Renal cortex interstitium (tissue), 15 donors: ENCODE measurements at places on chromosomes 5 and 9.

GRCh38 chr5:101531026-101531425 lies 627.9 kb upstream of the ST8SIA4 start:
- no peak for DNase-seq

GRCh38 chr9:124747065-124747464 lies 24.0 kb downstream of the NR6A1 start:
- DNase-seq, result no peak

DNA sequence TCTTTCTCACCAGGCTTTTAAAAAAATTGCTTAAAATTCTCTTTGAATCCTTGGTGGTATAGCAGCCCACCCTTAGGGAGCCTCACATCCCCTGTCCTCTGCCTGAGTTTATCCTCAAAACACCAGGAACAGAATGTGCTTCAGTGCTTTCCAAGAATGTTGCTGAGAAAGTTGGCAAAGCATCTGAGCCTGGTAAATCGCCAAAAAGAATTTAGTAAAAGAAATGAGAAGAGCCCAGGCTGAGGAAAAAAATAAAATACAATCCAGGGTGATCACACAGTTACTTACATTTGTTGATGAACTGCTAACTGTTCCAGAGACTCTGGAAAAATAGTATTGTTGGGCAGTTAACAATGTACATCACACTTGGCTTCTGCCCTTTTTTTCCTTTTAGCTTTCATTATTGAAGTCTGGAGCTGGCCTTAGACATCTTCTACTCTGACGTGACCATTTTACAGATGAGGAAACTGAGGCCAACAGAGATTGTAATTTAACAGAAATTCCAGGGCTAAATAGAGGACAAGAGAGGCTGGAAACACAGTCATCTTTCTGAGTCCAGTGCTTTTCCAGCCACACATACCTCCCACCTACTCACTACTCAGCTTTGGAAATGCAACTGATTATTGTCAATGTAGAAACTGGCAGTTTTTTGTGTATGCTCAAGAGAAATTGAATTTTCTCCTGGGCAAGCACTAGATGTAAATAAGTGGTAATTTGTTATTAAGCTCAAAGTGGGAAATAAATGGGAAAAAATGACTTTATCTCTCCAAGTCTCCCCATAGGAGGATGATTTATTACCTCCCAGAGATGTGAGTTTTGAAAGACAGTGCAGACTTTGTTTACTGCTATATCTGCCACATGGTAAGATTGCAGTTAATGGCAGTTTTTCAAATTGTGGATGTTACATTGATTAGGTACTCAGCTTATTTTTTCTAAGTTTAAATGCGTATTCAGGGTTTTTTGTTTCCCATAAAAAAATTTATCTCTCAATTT lies 86.7 kb upstream of the ALDH1A1 start:
- DNase-seq, result peak; percentile 4

GRCh38 chr5:132147663-132148062 lies 74.1 kb downstream of the CSF2 start:
- no peak for DNase-seq

DNA sequence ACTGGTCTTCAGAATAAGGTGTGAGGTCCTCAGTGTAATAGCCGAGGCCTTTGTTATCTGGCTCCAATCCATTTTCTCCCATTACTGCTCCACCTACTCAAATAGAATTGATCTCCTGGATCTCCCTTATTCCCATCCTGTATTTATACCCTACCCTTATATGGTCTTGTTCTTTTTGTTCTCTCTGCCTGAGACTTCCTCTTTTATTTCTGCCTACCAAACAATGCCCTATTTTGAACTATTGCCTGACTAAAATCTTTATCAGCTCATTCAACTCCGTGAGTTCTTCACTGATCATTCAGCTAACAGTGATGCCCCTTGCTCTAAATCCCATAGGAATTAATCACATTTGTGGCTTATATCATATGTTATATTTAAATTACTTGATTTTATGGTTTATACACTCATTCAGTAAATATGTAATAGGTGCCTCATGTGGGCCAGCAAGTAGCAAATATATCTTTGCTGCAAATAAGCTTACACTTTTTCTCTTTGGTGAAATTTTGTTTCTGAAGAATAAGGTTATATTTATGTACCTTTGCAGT lies 417.5 kb upstream of the MEF2C start:
- no peak for DNase-seq
